ENCODE measurements at places on chromosomes 6 and 20.

DNA sequence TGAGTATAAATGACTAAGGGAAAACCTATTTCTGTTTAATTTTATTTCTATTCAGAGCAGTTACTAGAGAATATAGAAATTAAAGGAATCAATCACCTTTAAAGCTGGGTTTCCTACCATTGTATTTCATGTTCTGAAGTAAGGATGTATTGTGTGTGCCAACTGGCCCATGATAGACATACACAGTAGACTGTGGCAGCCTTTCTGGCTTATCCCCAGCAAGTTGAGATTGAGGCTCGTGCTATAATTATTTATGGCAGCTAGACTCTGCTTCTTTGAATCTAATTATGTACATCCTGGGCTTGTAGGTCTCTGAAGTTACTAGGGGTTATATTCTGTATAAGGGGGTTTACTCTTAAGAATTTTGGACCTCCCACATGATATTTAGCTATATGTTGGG is 44.4 kb downstream of the ZNF292 start:
- DNase-seq: no peak

DNA sequence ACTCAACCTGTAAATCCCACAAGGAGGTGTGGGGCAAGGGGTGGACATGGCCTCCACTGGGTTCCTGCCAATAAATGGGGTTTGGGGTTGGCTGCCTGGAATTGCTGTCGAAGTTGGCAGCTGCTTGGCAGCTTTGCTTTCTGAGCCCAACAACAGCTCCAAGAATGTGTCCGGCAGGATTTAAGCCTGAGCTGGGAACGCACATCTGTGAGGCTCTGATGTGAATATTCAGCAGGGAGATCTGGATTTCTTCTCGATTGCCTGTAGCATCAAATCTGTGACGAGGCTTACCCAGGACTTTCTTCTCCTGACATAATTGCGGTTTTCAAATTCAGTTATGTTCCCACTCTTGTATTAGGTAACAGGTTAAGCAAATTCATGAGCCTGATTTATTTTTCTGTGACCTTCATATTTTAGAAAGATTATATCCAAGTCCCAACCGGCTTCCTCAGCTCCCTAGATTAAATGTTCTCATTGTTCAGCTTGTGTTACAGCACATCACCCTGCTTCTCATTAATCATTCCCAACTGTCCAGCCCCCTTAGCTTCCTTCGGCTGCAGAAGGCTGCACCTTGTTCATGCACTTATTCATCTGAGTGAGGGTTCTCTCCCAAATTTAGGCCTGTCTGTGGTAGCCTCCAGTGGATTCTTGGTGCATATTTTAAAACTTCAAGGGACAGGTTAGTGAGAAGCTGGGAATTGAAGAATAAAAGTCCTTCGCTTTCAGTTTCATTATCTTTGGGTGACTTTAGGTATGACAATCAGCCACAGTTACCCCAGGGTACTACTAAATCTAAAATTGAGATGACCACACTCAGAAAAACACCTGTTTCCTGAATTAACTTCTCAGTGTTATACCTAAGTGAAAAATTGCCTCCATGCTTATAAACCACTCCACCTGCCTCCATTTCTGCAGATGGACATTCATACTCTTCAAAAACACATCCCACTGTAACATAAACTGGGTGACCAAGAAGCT is 310.0 kb downstream of the ESR1 start:
- DNase-seq: no peak

DNA sequence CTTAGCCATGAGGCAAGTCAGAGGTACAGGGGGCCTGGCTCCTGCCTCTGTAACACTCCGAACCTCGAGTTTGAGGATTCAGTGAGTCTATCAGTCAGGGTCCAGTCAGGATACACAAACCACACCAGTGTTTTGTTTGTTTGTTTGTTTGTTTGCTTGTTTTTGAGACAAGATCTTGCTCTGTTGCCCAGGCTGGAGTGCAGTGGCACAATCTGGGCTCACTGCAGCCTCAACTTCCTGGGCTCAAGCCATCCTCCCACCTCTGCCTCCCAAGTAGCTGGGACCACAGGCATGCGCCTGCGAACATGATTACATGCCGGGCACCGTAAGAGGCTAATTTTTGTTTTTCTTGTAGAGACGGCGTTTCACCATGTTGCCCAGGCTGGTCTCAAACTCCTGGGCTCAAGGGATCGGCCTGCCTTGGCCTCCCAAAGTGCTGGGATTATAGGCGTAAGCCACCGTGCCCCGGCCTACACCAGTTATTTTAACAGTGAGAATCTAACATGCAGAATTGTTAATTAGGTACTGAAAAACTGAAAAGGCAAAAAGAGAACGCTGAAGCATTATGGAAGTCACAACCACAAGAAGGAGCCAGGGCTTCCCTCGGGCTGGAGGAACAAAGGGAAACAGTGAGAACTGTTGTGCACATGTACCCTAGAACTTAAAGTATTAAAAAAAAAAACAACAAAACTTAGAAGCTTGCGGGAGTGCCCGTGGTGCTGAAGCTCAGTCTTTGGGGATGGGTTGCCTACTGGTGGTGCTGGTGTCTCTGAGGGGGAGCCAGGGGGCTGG is 40.4 kb downstream of the SRSF3 start:
- no peak for DNase-seq

DNA sequence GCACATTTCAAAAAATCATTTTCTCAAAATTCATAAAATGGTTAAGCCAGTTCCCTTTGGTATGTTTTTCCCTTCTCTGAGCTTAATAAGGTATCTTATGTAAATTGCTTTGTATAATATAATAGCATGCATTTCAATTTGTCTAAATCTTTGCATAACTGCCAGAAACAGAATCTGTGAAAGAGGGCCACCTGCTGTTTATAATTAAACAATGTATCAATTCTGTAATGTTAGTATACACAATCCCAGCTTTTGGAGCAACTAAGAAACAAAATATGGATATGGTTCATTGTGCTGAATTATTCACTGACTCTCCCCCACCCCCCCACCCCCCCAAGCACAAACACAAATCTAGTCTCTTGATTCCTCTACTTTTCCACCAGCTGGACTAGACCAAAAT is 54.8 kb downstream of the GPX5 start:
- DNase-seq: no peak

- DNase-seq: no peak
Measured at GRCh38 chr6:166419717-166420116, 37.0 kb upstream of the MPC1 start.

GRCh38 chr6:79498842-79499241 is 38.4 kb downstream of the LCA5 start:
- DNase-seq: no peak

DNA sequence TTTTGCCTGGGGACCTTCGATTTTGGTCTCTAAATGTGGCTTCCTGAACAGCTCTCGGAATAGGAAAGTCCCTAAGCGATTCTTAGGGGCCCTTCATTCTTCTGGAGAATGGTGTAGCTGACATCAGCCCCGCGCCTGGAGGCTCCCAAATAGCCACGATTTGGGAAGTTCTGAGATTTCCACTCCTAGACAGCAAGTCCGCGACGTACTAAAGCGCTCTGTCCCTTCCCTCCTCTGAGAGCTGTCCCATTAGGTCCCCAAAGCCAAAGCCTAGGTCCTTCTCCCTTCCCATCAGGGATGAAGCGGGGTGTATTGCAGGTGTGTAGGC is 756 bp downstream of the MOXD1 start:
- DNase-seq: no peak

- DNase-seq: no peak
Measured at GRCh38 chr6:117481926-117482239, 591 bp upstream of the DCBLD1 start.

DNA sequence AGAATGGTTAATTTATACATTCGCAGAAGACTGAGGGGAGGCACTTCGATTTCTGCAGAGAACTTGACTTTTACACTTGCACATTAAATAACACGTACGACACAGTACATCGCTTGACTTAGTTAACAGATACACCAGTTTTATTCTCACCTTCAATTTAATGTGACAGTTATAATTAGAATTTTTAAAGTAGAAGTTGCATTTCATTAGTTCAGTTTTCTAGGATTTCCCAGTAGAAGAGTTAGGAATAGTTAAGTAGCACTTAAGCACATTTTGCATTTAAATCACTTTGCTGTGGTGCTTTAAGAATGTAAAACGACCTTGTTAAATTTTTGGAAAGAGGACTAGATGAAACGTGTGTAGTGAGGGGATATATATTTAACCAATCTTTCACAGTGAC is 1.6 kb upstream of the BEND3 start:
- no peak for DNase-seq

GRCh38 chr6:149923327-149923986 is 536 bp upstream of the RAET1G start:
- no peak for DNase-seq

DNA sequence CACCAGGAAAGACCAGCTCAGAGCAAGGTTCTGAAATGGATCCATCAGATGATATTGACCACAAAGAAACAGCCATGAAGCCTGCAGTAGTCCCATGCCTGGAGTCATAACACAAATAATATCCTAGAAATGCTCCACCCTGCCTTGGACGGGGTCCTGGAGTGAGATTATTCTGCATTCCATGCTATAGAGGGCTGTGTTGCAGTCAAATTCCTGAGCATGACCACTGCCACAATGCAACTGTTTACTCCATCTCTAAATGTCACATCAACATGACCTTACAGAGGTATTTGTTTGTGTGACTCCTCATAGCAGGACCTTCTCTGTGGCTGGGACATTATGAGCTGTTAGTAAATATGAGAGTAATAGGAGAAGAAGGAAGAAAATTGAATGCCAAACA is 257.5 kb upstream of the TCF21 start:
- no peak for DNase-seq

DNA sequence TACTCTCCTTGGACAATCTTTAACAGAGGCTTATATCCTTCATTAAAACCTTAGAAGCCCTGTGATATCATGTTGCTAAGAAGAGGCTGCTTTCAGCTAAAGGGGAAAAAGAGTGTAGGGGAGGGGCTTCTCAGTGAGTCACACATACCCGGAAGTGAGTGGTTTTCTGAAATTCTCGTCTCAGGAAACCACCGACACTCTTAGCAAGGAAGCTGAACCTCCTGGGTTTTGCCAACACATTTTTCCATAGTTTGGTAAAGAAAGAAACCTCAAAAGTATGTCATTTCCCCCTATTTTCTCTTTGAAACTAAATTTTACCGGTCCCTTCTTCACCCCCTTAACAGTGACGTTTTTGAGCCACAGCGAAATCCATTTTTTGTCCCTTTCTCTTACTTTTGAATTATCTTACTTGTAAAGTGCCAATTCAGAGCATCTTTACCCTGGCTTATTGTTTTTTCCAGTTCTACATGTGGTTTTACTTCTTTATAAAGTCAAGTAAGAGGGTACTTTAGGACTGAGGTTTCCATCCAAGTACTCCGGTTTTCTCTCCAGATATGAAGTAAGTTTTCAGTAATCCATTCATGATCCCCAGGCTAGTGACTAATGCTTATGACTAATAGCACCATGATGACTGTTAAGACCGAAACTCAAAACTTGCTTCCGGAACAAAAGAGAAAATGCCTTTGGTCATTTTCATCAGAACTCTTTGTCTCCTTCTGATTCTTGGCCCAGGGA is 219.3 kb downstream of the ARHGAP18 start:
- no peak for DNase-seq

GRCh38 chr6:42047790-42048405 is 2.4 kb upstream of the TAF8 start:
- DNase-seq: no peak

DNA sequence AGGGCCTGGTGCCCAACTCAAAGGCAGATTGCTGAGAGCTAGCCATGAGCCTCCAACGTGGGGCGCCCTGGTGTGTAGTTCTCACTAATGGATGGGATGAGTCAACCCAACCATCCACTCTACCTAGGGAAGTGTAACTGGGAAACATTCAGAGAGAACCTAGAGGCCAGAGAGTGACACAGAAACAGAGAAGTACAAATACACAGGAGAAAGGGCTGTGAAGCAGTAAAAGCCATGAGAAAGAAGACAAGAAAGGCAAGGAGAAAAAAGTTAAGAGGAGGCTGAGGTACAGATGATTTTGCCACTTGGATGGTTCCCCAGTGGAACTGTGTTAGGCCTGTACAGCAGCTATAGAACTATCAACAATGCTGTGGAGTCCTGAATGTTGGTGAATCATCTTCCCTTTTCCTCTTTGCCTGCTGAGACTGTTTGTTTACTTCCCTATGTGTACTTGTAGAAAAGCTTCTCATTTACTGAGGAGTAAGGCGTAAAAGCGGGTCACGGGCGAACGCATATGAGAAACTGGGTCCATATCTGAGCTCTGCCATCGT is 39.0 kb downstream of the MAN1A1 start:
- DNase-seq: no peak

DNA sequence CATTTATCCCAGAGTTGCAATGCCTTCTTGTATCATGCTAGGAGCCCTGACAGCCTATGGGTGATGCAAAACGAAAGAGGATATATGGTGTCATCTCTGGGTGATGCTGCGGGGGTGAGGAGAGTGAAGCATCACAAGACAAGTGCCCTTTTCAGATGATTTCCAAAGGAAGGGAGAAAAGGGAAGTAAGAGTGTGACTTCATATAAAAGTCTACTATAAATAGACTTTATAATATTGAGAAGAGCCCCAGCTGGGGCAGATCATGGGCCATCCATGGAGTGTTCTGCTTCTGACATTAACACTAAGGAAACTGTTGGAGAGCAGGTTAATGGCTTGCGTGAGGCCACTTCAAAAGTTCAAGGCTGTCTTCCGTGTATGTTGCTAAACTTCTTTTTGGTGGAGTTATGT is 4.4 kb downstream of the CD83 start:
- DNase-seq: no peak

DNA sequence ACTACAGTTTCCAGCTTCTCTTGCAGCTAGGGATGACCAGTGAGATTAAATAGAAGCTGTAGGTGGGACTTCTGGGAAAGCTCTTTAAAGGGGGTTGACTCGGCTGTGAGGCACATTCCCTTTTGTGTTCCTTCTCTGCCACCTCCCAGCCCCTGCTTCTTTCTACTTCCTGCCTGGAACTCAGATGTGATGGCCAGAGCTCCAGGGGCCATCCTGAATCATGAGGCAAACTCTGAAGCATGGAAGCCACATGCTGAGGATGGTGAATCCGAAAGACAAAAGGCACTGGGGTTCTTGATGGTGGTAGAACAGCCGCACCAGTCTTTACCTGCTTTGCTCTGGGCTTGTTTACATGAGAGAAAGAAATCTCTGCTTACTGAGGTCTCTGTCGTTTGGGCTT is 9.1 kb downstream of the CEBPB start:
- no peak for DNase-seq

- DNase-seq: no peak
Measured at GRCh38 chr6:158194487-158195280, 26.5 kb downstream of the GTF2H5 start.

DNA sequence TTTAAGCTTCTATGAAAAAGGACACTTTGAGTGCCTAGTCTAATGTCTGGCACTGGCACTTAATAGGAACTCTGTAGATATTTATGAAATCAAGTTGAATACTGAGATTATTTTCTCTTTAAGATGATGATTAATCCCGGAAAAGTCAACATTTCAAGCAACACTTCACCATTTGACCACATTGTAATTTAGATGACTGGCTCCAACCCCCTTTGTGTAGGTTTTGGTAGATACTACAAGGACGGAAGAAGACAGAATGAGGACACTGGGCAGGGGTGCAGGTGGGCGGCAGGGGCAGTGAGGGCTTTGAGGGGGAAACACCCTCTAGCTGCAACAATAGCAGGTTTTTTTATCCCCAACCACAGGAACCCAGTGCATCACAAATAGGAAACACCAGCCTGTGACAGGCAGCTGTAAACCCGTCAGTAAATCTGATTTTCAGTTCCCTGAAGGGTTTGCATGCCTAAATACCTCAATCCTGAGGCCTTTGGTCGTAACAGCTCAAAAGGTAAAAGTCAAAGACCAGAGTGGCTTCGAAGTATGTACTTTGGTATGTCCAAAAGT is 4.6 kb downstream of the DTNBP1 start:
- DNase-seq: no peak

- no peak for DNase-seq
Measured at GRCh38 chr6:45480752-45481415, 103.2 kb upstream of the SUPT3H start.

All from esophagus squamous epithelium (tissue), 5 donors.